ENCODE measurements at places on chromosomes 12 and 14. TPM values are rescaled to one million over a fixed set of nuclear protein-coding genes. Genes with fewer than 3 reads are reported as not detected.

The WSB2 gene
- total RNA-seq, result 44.0 TPM

DNA sequence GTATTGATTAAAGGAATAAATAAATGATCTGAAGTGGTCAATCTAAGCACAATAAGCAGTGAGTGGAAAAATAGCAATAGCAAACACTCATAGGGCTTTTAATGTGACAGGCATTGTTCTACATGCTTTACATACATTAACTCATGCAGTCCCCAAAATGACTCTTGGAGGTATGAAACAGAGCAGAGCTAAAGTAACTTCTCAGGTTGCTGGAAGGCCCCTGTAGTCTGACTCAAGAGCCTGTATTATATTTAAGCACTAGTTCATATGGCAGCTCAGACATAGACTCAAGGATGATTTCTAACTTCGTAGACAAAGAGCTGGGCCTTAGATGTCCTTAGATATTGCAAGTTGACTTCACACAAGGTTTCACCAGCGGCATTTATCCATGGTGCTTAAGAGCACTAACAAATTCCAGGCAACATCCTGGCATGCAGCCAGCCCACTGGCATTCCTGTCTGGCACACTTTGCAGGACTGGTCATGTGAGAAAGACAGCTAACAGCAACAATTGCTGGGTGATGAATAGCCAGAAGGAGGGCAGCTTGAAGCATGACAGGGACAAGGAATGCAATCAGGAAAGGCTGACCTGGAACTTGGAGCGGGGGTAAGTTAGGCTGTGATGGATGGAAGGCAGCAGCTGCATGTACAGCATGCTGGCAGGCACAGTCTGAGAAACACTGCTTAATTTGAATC is 22.9 kb upstream of the KTN1 start:
- no peak for DNase-seq
- no peak overlapping the region for H3K4me3 ChIP-seq
- no peaks in the 10 kb centered on the region for H3K4me1 ChIP-seq

The FAM181A gene
- not detected for total RNA-seq

DNA sequence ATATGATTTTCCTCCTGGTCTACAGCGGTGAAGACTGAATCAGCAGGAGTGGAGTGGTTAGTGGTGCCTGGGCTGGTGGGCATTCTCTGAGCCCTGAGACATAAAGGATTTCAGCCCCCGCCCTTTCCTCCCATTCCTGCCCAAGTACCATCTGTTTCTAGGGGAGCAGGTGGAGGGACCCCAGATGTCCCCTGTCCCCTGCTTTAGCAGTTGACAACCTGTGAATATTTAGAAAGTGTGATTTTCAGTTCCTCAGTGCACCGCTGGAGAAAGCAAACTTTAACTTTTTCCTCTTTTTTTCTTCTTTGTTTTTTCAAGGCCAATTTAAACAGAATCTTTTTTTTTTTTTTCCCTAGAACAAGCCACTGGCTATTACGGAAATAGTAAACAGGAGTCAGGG is 163.8 kb upstream of the MYL2 start:
- H3K4me3 ChIP-seq, result no peak overlapping the region
- H3K4me1 ChIP-seq, result no peaks in the 10 kb centered on the region
- no peaks in the 10 kb centered on the region for H3K36me3 ChIP-seq
- no peaks in the 10 kb centered on the region for H3K27me3 ChIP-seq

DNA sequence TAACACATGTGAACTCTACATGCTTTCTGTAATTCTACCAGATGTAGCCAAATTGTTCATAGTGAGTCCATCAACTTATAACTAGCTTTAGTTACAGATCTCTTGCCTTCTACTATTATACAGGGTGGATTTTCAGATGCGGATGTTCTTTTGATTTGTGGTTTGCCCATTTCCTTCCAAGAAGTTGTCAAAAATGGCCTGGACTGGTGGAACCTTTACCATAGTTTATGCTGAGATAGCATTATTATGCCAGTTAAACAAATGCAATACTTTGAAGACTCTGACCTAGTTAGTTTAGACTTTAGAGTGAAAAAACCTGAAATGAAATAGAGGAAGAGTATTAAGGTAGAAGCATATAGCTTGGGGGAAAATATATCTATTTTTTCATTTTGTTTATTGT is 27.4 kb upstream of the CFL2 start:
- no peak overlapping the region for H3K4me3 ChIP-seq
- H3K4me1 ChIP-seq, result no peaks in the 10 kb centered on the region
- DNase-seq, result no peak
- no peaks in the 10 kb centered on the region for H3K27me3 ChIP-seq
- H3K27ac ChIP-seq, result no peak overlapping the region
